ENCODE measurements at places on chromosomes 16 and 17. TPM values are rescaled to one million over a fixed set of nuclear protein-coding genes. Genes with fewer than 3 reads are reported as not detected.

- peak overlapping the region; percentile 78 for H3K27ac ChIP-seq
- DNase-seq: peak; percentile 92
- H3K4me1 ChIP-seq: peaks cover 18% of the 10 kb centered on the region
- no peaks in the 10 kb centered on the region for H3K36me3 ChIP-seq
- H3K27me3 ChIP-seq: no peaks in the 10 kb centered on the region
- H3K4me3 ChIP-seq: peak overlapping the region; percentile 39
These were observed 2.9 kb upstream of the FOXC2 start for GRCh38 chr16:86563469-86564345.

GRCh38 chr17:81481073-81481799 lies 31.4 kb downstream of the ACTG1 start:
- no peaks in the 10 kb centered on the region for H3K27me3 ChIP-seq
- peak overlapping the region; percentile 56 for H3K4me3 ChIP-seq
- DNase-seq: peak; percentile 64

DNA sequence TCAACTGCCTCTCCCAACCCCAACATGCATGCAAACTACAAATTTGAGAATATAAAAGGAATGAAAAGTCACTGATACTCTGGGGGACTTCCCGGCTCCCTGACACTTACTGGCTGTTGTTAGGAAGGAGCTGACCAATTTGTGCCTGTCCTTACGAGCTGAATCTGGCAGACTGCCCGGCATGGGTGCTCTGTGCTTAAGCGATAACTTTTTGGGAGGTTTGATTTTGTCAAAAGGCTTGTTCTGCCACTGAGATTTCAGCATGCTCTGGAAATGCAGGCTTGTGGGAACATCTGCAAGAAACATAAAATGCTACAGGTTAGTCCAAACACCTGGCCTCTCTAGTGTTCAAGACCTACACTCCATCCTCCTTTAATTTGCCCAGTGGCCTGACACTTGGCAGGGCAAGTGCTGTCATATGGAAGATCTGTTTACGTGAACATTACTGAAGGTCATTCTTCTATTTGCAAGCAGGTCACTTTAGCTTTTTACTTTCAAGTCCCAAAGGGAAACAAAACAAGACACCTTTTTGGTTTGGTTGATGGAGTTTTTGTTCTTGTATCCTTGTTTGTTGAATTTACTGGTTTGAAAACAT lies 40.6 kb downstream of the STH start:
- H3K36me3 ChIP-seq: peaks cover 25% of the 10 kb centered on the region
- no peaks in the 10 kb centered on the region for H3K27me3 ChIP-seq
- H3K4me3 ChIP-seq: no peak overlapping the region
- H3K4me1 ChIP-seq: peaks cover 8% of the 10 kb centered on the region

- no peaks in the 10 kb centered on the region for H3K27me3 ChIP-seq
- DNase-seq: no peak
- no peaks in the 10 kb centered on the region for H3K36me3 ChIP-seq
- H3K4me1 ChIP-seq: no peaks in the 10 kb centered on the region
These were observed 105.1 kb upstream of the TNRC6C start for GRCh38 chr17:77853191-77853977.

DNA sequence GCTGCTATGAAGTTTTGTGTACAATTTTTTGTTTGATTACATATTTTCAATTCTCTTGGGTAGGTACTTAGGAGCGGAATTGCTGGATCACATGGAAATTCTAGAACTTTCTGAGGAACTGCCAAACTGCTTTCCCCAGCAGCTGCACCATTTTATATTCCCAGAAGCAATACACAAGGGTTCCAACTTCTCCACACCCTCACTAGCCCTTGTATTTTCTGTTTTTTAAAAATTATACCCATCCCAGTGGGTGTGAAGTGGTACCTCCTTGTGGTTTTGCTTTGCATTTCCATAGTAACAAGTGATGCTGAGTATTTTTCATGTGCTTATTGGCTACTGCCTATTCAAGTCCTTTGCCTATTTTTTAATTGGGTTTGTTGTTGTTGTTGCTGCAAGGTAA lies 20.9 kb downstream of the NACA2 start:
- no peaks in the 10 kb centered on the region for H3K36me3 ChIP-seq
- no peak overlapping the region for H3K27ac ChIP-seq
- H3K4me3 ChIP-seq: no peak overlapping the region
- no peaks in the 10 kb centered on the region for H3K4me1 ChIP-seq

ASGR2 gene
- total RNA-seq: not detected

CRYBA1 gene
- not detected for total RNA-seq

WNT9B gene
- total RNA-seq: not detected

TAX1BP3 gene
- total RNA-seq: 254 TPM

AGRP gene
- not detected for total RNA-seq
